Activated CD4-positive, alpha-beta T cell treated with anti-CD3 and anti-CD28 coated beads, Interleukin-2, amount 10 ng/mL, durations not matched to agents 24 days and 14 days (primary cell): ENCODE measurements at places on chromosomes 1 and 21.

DNA sequence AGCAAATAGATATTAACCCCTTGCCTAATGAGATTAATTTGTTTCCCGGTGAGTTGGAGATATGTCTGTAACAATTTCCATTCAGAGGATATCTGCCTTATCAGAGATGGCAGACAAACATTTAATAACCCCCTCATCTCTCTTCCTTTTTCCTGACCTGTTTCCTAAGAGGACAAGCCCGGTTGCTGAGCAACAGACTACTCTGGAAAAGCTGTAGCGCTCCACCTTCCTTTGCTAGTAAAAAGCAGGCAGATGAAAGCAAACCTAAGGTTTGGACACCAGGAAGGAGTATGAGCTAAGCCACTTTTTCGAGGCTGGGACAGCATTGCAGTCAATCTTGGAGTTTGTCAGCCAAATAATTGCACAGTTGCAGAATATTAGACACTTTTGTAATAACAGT is 82.4 kb downstream of the RGS21 start:
- no peak for DNase-seq

DNA sequence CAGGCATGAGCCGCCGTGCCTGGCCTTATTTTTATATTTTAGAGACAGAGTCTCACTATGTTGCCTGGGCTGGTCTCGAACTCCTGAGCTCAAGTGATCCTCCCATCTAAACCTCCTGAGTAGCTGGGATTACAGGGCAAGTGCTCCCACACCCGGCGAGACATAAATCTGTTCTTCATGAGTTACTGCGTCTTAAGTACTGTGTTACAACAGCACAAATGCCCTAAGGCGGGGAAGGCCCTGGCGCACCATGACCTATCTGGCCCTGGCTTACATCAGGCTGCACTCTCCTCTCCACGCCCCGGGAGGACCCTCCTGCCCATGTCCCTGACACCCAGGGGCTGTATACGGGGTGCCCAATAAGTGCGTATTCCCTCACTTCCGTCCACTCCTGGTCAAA is 4.3 kb downstream of the GPR153 start:
- DNase-seq = no peak

GRCh38 chr1:178607718-178608408 is 95.0 kb downstream of the TEX35 start:
- no peak for DNase-seq

DNA sequence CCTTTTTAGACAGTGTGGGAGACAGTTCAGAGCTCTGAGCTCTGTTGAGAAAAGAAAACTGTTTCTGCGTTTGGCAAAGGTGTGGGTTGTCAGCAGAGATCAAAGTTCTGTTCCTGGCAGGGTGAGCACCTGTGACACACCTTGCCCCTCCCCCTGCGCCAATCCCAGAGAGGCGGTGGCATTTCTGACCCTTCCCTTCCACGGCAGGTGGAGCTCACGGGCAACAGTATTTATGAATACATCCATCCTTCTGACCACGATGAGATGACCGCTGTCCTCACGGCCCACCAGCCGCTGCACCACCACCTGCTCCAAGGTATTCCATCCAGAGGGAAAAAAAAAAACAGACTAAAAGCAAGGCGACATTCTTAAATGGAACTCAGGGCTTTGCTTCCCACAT is 20.7 kb downstream of the SIM2 start:
- DNase-seq = no peak

GRCh38 chr1:237201155-237201554 is 159.2 kb downstream of the RYR2 start:
- DNase-seq = peak; percentile 11

- no peak for DNase-seq
These were observed 157.0 kb upstream of the ZNHIT6 start for GRCh38 chr1:85865213-85865612.

DNA sequence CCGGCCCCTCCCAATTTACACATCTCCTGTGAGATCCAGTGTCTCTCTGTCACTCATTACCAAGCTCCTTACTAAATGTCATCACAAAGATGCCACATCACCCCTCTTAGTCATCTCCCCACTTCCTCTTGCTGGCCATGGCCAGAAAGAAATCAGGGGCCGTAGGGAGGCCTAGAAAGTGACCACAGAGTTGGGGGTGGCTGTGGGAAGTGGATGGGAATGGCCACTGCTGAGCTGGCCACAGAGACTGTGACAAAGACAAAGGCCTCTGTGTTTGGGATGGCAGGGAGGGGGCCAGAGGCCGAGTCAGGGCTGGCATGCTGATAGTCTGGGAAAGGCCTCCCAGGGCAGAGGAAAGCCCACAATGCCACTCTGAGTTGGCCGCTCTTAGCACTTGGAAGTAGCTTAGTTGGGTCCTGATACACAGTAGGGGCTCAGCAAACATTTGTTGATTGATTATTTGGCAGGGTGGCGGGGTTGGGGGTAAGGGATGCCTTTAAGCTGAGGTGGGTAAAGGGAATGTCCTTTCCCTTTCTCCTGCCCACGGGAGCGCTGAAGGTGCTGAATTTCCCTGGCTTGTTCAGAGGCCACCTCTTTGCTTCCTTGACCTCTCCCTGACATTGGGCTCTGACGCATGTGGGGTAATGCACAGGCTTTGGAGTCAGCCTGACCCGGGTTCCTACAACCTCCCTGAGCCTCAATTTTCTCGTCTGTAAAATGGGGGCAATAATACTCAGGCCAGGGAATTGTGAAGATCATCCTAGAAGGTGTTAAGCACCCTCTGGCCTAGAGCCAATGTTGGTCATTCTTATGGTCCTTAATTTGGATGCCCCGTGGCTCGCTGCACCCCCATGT is 13.2 kb downstream of the NAV1 start:
- no peak for DNase-seq

DNA sequence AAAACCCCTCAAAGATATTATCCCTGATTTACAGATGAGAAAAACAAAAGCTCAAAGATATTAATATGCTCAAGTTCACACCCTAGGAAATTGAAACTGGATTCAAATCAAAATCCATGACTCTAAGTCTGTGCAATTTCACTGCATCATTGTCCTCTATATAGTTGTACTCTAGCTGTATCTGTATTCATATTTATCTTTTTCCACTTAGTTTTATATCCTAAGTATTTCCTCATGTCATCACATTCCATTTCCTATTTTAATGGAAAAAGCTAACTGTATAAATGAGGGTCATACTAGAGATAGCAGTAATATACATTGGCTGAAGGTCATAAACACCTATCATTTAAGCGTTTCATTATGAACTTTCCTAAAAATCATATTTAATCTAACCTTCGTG is 42.2 kb upstream of the RALGPS2 start:
- no peak for DNase-seq

DNA sequence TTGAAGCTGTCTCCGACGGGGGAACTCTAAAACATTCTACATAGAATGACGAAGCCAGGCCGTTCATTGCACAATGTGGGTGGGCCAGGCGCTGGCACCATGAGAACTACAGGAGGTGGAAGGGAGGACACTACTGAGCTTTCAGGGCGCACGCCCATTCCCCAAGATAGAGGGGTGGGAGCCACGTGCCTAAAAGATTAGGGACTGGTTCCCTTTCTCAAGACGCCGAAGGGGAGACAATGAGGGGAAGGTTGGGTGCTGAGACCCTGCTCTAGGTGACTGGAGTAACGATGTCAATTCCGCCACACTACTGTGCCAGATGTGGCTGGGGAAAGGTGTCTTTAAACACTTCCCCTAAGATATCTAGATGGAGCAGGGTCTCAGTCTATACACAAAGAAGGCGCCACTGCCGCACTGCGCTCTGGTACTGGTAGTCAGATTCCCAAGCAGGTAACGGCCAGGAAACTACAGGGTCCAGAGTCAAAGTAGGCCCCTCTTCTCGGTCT is 782 bp downstream of the CSDE1 start:
- DNase-seq = no peak

DNA sequence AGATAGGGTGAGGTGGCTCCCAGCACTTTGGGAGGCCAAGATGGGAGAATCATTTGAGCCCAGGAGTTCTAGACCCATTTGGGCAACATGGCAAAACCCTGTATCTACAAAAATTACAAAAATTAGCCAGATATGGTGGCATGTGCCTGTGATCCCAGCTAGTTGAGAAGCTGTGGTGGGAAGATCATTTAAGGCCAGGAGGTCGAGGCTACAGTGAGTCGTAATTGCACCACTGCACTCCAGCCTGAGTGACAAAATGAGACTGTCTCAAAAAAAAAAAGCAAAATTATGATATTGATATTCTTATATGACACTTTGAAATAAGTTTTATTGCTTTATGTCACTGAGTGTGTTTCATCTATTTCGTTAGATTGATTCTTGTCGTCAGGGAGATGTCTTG is 7.4 kb downstream of the ACADM start:
- DNase-seq = no peak

DNA sequence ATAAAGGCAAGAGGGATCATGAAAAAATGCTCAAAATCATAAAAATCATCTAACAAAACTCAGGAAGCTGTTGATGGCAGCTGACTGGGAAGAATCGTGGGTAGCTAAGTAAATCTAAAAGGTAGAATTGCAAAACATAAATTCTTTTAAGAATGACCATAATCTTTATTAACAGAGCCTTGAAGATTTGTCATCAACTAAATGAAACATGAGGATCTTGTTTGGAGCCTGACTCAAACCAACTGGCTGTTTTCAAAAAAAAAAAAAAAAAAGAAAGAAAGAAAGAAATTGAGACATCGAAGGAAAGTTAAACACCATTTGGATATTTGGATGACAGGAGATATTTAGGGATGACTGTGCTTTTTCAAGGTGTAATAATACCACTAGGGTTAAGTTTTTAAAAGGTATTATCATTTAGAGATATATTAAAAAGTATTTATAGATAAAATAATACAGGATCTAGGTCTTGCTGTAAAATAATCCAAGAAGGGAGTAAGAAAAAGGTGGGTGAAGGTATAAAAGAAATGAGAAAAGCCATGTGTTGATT is 48.6 kb downstream of the CD34 start:
- no peak for DNase-seq

GRCh38 chr1:21184276-21184675 is 7.6 kb upstream of the EIF4G3 start:
- DNase-seq = no peak
